ENCODE measurements at places on chromosomes 6 and 20.

GRCh38 chr6:17519120-17519519 is 81.0 kb upstream of the FAM8A1 start:
- no peak for DNase-seq

DNA sequence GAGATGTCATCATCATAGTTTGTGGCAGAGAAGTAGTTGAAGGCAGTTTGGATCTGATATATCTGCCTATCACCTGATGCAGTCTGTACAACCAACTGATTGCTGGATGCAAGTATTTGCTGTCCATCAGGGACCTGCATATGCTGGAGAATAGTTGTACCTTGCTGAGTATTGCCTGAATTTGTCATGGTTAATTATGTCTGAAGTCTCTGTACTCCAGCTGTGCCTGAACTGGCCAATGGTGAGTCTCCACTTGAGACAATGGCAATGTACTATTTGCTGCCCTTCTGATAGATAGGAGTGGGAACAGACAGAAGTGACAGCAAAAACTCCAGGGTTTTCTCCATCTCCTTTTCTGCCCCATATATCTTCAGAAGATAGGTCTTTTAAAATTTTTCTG is 531.5 kb downstream of the EPHA7 start:
- no peak for DNase-seq

DNA sequence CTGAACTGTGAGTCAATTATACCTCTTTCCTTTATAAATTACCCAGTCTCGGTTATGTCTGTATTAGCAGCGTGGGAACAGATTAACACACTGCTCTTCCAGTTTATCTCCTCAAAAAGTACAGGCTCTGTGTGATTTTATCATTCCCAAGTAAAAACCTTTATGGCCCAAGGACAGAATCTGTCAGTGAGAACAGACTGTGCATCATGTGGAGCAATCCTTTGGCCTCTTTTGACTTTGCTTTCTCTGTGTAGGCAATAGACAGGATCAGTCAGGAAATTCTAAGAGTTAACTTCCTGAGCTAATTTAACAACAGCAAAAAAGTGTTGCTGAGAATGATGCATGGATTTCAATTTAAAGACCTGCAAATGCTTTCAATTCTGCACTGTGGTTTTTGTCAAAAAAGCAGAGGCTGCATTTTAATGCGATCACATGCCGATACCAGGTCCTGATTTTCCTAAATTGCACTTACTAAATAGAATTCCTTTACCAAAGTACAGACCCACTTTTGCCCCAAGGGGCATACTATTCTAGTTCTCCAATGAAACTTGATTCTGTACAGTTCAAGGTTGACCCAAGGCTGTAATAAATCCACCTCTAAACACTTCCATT is 246.7 kb upstream of the MARCKS start:
- no peak for DNase-seq

- DNase-seq = no peak
Measured at GRCh38 chr6:138455746-138456400, 43.4 kb downstream of the NHSL1 start.

DNA sequence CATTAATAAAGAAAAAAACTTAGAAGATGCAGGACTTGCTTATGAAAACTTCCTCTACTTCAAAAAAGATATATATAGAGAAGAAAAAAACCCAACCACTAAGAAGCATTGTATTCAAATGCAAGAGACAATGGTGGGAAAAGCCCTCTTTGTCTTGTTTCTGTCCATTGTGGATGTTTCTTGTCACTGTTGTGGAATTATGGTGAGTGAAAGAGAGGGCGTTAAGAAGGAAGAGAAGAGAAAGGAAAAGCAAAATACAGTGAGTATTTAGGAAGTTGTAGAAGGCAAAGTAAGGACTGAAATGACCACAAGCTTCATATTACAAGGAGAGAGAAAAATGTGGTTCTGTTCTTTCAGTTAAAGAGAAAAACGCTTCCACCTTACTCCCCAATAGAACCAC is 14.1 kb upstream of the THBD start:
- DNase-seq = no peak

GRCh38 chr6:90274451-90275030 is 22.1 kb downstream of the BACH2 start:
- no peak for DNase-seq

- no peak for DNase-seq
Measured at GRCh38 chr6:32152769-32153563, 975 bp upstream of the PPT2 start.

DNA sequence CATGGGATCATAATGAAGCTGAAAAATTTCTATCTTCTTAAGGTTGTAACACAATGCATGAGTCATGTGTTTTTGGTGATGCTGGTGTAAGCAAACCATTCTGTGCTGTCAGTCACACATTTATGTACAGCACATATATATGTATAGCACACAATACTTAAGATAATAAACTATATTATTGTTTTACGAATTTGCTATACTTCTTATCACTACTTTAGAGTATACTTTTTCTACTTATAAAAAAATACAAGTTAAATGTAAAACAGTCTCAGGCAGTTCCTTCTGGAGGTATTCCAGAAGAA is 920.1 kb upstream of the FLRT3 start:
- no peak for DNase-seq

DNA sequence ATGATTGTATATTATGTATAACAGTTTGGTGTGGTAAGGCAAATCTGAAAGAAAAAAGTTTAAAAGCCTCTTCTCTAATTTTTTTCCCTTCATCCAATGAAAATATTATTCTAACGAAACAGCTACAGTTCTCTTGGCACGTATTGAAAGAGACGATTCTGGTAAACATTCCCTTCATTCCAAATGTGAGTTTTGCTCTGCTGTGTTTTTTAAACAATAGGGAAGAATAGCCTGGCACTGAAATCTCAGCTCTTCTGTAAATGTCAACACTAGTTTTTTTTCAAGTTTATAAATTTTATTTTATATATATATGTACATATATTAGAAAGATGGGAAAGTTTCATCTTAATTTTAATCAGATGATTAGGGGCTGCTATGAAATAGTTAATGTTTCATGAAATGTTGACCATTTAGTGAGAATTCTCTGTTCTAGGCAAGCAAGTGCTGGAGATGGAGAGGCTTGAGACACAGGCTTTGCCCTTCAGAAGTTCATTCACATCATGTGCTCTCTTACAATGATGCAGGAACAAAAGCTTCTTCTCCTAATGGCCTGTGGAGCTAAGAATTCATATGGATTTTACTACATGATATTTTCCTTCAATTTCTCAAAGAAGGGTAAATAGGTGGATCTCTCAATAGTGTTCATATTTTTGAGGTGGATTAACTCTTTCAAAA is 4.1 kb downstream of the PAQR8 start:
- no peak for DNase-seq

DNA sequence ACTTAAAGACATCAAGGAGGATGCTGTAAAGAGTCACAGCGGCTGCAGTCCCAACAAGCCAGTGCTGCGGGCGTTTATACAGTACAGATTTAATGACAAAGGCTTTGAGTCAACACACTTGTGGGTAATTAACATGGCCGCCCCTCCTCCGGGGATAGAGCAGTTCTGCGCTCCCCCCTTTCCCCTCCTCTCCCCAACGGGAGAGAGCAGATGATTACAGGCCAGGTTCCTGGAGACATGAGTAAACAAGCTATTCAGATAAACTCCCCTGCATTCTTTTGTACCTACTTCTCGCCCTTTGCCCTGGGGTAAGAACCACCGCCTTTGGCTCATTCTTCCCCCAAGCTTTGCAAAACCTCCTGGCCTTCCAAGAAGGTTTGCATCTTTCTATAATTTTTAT is 23.6 kb upstream of the FABP7 start:
- DNase-seq = no peak

DNA sequence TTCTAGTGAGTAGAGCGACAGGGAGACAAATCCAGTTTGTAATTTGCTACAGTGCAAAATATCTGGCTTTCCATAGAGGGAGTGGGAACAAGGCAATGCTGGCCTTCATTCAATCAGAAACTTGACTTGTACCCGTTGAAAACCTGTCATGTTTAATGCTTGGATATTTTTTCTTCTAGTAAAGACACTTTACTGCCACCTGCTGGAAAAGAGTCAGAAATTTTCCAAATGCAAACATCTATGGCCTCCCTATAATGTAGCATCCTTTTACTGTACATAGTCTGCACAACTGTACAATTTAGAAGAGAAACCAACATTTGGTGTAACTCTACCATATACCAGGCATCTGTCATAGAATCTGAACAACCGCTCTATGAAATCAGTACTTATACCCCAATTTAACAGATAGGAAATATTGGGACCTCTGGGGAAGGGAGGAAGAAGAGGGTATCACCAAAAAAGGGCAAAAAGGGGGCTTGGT is 16.7 kb upstream of the TBC1D20 start:
- no peak for DNase-seq

DNA sequence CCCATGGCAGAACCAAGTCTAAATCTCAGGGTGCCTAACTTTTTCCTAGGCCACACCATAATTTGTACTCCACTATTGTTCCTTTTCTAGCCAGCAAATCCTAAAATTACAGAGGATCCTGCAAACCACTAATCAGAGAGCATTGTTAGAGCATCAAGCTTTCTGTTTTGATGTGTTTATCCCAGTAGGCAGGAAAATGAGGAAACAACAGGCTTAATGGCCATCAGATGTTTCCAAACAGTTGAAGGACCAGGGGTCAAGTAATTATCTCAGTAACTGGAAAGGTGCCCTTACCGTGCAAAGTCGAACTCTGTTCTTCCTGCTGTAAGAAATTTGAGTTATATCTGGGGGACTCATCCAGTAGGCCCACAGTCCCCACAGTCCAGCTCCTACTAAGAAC is 58.7 kb downstream of the RALY start:
- DNase-seq = peak; percentile 36

- DNase-seq = no peak
Measured at GRCh38 chr6:104573350-104573749, 286.4 kb downstream of the HACE1 start.

- DNase-seq = no peak
Measured at GRCh38 chr20:11891077-11891775, 26.5 kb upstream of the BTBD3 start.

All from GM04503 (cell line).